ENCODE measurements at places on chromosomes 3 and 15.
A peak's percentile ranks its signal among the peaks of the same experiment; 100 is the strongest.

DNA sequence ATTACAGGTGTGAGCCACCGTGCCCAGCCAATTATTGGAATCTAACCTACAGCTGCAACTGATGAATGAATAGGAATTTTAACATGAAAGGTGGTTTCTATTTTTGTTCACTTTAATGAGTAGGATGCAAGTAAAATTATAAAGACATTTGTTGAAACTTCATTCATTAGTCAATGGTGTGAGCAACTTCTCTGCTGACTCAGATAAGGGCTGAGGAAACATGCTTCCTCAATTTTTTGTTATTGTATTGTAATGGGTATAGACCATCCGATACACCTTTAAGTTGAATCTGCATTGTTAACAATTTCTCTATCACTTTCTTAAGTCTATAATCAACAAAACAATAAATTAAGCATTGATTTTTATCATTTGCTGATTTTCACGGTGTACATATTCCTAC lies 127.8 kb downstream of the STAG1 start:
- DNase-seq: no peak

DNA sequence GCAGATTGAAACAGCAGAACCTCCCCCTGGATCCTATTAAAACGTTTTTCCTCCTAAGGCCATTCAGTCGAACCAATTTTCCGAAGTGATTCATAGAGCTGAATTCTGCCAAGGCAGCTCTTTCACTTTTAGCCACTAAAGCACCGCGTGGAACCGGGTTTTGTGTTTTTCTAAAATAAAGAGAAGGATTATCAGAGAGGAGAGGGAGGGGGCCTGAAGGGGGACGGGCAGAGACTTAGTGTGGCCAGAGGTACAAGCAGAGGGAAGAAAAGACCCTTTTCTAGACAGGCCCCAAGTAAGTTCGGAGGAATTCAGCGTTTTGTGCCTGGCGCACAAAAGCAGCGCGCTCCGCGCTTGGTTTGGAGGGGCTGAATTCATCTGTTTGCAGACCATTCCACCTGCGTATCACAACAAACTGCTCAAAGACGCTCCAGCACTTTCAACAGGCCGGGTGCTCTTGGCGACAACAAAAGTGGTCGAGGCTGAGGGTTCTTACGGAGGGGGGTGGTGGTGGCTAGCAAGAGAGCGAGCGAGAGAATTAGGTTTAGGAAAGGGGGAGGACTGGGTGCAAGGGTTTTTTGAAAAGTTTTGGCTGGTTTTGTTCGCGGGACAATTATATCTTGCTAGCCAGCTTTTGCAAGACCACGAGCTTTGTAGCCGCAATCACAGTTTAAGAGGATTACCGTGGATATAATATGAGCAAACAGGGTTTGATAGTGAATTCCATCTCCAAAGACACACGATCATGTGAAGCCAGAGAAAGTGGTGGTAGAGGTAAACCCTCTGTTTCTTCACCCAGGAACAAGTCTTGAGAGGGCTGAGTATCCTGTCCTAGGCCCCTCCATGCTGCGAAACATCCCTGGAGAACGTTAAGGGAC lies 1.2 kb upstream of the FEZF2 start:
- no peak for DNase-seq

GRCh38 chr3:161851941-161852566 lies 355.4 kb downstream of the OTOL1 start:
- no peak for DNase-seq

DNA sequence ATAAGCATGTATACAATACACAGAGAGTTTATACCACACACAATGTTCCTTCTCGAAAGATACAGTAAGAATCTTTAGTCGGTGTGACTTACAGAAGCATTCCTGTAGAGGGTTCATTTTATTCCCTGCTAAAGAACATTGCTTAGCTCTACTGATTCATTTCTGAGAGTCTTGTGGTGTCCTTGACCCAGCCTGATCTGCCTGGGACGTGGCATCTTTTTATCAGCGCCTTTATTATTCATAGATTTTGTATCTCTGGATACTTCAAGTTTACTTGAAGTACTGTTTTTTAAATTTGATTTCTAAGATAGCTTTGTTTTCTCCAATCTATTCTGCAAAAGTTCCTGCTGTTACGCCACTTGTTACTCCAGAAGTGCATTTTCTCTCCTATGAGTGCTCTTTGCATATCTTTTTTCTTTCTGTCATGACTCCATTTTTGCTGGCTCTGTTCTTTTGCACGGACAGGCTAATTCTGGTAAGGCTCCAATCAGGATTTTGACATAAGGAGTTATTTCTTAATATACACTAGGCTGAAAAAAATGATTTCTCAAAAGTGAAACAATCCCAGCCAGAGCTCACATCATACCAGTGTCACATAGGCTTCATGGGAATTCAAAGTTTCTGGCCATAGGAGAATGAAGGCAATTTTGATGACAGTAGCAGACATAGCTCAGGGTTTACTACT lies 114.5 kb upstream of the TNIK start:
- DNase-seq: no peak

- DNase-seq: no peak
Measured at GRCh38 chr15:36373550-36373949, 205.9 kb upstream of the CDIN1 start.

DNA sequence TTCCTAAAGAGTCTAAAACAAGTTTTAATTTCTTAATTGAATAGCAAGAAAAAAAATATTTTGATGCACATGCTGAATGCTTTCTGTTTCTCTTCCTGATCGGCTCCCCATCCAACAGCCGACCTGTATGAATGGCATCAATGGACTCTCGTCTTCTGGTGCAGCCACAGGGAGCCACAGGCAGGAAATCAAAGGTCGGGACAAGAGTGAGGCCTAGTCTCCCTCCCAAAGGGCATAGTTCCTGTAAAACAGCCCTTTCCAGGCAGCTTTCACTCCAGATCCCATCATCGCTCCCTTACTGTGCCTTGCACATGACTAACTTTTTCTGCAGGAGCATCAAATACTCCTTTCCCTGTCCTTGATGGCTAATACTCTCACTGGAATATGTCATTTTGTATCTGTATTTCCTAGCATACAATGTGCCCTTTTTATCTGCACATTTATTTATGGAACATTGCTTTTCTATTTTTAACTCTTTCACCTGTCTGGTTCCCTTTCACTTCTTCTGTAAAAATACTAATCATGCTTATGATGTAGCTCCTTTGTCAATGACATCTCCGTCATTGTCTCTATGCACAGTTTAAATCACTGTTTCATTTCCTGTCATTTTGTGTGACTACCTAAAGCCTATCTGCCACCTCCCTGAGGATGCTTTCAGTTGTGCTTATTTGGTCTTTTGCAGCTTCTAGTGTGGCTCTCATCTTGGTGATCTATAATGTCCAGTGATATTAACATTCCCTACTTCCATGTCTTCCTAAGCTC lies 326.2 kb downstream of the CTNNB1 start:
- no peak for DNase-seq

DNA sequence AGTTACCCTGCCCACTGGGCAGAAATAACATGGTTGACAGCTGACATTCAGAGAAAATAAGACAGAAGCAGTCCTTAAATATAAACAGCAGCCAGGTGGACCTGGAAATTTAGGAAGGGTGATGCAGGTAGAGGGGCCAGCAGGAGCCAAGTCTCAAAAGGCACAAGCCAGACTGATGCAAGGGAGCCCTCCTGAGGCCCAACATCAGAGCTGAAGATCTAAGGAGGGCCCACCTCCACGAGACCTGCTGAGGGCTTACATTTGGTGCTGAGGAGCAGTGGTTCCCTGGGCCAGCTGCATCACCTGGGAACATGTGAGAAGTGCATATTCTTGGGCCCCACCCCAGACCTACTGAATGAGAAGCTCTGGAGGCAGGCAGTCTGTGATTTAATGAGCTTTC lies 105.5 kb upstream of the TRIM42 start:
- DNase-seq: no peak

DNA sequence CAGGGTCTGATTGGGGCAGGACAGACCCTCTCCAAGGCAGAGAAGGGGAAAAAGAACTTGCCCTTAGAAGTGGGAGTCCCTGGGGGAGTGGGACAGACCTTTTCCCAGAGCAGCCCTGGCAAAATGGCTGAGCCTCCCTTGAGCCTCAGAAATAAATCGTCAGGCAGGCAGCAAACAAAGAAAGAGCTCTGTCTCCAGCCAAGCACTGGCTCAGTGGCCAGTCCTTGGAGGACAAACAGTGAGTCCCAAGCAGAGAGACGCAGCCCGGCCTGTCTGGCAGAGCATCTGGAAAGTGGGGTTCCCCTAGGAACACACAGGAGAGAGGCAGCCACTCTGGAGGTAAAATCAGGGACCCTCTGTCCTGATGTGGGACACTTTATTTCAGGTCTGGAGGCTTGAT lies 1.8 kb downstream of the SLC6A1 start:
- no peak for DNase-seq

- no peak for DNase-seq
Measured at GRCh38 chr15:67177752-67178151, 76.7 kb downstream of the AAGAB start.

DNA sequence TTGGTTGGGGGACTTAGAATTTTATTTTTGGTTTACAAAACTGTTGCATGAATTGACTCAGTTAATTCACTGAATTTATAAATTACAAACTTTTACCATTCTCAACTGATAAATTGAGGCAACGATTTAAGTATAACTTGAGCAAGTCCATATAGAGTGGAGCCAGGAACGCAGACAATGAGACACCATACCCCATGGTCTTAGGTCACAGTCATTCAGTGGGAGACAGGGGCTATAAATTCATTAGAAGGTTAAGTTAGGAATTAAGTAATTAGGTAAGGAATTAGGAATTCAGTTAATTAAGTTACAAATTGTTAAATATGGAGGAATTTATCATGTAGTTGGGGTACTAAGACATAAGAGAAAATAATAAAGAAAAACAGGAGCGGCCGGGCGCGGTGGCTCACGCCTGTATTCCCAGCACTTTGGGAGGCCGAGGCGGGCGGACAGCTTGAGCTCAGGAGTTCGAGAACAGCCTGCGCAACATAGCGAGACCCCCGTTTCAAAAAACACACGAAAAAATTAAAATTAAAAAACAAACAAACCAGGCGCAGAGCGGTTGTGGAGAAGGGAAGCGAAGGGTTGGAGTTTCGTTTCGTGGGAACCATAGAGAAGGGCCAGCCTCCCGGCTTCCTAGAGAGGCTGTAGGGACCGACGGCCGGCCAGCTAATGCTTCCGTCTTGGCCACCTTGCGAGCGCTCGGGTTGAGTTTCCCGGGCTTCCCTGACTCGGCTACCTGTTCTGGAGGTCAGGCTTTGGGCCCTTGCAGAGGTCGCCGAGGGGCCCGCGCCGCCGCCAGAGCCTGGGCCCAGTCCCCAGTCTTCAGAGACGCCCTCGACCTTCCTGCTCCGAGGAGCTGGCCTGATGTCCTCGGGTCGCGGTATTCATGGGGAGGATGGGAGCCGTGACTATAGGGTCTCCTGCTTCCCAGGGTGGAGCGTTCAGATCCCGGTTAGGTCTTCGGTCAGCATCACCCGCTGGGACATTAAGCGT lies at the start of gene ZNF619:
TSS of gene ZNF619 (plus strand) at position 645 of the 993 bp plus-strand sequence. CDS start 858 bp downstream, outside the sequence.
- DNase-seq: peak; percentile 32

DNA sequence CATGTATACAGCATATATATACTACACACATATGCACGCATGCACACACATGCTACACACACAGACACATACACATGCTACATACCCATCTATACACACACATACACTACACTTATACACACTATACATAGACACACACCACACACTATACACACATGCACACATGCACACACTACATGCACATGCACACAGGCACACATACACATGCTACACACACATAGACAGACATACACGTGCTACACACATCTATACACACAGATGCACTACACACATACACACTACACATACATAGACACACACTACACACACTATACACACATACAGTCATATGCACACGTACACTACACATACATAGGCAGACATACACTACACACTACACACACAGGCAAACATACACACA lies 51.2 kb upstream of the PRR20G start:
- no peak for DNase-seq

DNA sequence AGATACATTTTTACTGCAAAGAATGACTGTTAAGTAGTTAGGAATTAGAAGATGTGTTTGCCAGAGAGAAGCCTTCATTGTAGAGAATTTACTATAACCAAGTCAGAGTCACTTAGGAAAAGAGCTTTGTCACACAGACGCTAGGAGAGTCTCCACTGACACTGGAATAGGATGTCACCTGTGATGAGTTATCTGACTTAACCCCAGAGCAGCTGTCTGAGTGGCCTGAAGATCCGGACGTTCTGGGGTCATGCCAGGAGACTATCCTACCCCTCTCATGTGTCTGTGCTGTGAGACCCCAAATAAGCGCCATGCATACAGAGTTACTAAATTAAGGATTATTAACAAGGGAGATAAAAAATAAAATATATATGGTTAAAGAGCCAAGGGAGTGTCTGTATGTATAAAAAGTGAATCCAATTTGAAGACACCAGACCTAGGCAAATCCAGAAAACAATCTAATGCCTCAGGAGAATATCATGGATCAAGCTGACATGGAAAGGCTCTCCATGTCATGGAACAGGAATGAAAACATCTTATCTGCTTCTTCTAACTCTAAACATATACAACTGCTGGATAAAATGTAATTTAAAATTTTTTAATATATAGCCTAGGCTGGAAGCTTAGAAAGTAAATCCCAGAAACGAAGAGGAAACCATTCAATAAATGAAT lies 43.5 kb downstream of the ITGB5 start:
- no peak for DNase-seq

DNA sequence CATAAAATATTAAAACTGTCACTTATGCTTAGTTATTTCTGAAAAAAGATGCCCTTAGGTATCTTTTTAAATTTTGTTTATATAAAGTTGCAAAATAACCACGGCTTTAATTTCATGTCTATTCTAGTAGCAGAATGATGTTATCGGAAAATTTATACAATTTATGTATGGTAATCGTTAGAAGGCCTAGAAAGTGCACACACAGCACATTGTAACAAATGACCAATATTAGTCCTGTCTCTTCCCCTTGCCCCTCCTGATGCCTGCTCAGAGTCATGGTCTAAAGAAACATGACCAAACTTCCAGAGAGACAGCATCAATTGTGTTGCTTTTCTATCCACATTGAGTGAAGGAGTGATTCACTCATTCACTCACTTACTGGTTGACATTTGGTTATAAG lies 6.2 kb upstream of the LPP start:
- no peak for DNase-seq

- no peak for DNase-seq
Measured at GRCh38 chr3:53238051-53238850, 17.6 kb downstream of the TKT start.

GRCh38 chr3:64915778-64916177 lies 228.0 kb upstream of the ADAMTS9 start:
- no peak for DNase-seq

- no peak for DNase-seq
Measured at GRCh38 chr3:64650715-64651114, 37.1 kb downstream of the ADAMTS9 start.

GRCh38 chr3:108036401-108036800 lies 54.4 kb downstream of the CD47 start:
- DNase-seq: no peak

DNA sequence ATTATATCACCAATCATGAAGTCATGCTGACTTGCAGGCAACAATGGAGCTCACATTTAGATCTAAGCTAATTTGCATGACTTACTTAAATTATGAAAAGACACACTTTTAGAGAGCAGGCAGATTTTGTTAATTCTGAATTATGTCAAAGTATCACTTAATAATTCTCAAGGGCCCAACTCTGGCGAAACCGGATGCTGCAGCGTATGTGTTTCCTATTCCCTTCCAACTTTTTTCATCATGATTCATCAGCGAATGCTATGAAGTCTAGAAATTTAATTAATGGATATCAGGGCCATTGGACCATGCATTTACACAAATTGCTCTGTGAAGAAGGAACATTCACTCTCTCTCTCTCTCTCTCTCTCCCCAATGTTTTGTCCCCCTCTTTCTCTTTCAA lies 63.5 kb upstream of the GOLGA8A start:
- DNase-seq: no peak
